ENCODE measurements at places on chromosomes 11 and 22.

DNA sequence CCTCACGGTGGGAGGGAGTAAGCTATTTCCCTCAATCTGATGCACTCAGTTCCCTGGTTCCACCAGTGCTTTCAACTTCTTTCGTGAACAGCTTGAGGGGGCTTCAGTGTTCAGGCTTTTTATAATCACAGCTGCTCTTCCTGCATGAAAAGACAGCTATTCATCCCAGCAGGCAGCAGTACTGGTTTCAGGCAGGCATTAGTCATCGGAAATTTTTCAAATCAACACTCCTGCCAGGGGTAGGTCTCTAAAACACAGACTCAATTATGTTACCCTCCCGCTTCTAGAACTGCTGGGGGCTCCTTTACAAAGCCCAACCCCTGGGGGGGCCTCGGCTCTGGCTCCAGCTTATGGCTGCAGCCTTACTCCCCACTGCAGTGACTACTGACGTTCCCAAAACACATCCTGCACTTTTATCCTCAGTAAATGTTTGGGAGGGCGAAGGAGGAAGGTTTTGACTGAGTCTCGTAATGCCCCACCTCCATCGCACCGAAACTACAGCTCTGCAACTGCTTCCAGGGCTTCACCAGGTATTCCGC is 5.8 kb downstream of the POLDIP3 start:
- DNase-seq = no peak

DNA sequence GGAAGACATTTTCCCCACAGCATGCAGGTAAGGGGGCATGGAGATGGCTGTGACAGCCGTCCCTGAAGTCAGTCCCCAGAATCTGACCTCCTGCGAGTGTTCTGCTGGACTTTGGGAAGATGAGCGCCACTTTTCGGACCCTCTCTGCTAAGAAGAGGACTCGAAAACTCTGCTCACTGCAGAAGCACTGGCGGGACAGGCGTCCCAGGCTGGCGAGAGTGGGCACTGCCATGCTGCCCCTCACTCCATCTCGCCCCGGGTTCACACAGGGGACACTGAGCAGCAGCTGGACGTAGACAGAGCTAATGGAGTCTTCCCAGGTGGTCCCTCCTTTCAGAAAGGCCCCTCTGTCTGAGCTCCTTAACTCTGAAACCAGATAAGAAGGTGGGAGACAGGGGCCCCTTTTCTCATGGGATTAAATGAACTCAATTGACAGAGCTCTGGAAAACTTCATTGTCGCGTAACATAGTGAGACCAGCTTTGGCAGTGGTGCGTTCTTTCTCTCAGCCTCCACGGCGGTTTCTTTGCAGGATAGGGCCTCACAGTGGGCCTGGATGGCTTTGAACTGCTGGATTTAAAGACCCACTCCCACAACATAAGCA is 4.8 kb downstream of the ADAMTS8 start:
- no peak for DNase-seq

GRCh38 chr11:94583866-94584500 is 16.8 kb downstream of the PIWIL4 start:
- no peak for DNase-seq

GRCh38 chr11:33674035-33674814 is 26.4 kb downstream of the C11orf91 start:
- DNase-seq = no peak

DNA sequence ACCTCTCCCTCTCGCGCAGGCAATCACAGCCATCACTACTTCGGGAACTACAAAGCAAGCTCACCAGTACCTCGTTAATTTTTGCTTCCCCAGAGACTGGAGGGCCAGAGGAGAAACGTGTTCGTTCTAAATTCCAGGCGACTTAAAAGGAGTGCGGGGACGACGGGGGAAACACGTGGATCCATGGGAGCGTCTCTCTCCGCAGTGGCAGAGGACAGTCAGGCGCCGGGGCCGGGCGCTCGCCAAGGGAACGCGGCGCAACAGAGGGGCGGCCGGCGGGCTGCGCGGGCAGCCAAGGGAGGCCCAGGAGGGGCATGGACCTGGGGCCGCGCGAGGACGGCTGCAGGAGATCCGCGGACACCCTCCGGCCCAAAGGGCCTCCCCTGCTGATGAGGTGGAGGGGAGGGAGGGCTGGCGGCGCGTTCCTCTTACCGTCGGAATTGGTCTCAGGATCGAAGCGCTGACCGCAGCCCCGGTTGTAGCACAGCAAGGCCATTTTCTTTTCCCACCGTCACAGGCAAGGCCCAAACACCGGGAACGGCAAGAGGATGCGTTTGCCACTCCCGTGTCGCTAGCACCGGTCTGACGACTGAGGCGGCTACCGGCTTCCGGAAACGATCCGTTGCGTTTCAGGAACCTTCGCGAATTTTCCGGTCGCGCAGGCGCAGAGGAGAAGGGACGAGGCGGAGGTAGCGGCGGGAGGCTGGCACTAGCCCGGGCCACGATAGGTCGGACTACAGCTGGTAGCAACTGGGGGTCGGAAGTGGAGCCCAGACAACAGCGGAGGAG is at the start of gene CHORDC1:
CHORDC1 (minus strand) TSS at position 591 of the 789 bp plus-strand sequence; CDS start at position 496, 95 bp downstream.
- DNase-seq = peak; percentile 85

DNA sequence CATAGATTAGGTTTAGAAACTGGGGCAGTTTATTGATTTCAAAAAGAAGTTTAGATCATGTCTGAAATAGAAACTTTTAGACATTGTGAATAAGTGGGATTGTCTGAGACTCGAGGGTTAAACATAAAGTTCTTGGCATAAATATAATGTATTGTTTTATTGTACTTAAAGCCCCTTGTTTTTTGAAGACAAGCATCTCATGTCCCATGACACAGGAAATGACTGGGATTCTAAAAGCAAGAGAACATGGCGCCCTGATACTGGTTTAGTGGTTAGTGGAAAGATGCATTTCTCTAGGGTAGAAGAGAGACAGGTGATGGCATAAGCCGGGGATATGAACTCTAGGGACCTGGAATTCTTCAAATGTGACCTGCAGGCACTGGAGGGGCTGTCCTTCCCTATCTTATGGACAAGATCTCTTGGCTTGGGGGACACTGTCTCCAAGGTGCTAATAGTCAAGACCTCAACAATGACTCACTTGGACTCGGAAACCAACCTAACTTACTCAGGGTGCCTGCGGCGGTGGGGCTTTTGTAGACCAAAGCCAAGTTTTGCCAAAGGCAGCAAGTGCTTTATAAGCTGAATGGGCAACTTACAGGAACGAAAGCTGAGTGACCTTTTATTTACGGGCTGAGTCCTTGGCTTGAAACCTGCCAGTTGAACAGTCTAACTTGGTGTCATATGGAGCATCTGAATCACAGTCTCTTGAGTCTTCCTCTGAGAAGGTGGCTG is 48.2 kb downstream of the UBASH3B start:
- DNase-seq = no peak

GRCh38 chr11:72079819-72080325 is 470 bp downstream of the NUMA1 start:
- DNase-seq = no peak

- no peak for DNase-seq
These were observed 9.3 kb downstream of the TMEM86A start for GRCh38 chr11:18707811-18708340.

DNA sequence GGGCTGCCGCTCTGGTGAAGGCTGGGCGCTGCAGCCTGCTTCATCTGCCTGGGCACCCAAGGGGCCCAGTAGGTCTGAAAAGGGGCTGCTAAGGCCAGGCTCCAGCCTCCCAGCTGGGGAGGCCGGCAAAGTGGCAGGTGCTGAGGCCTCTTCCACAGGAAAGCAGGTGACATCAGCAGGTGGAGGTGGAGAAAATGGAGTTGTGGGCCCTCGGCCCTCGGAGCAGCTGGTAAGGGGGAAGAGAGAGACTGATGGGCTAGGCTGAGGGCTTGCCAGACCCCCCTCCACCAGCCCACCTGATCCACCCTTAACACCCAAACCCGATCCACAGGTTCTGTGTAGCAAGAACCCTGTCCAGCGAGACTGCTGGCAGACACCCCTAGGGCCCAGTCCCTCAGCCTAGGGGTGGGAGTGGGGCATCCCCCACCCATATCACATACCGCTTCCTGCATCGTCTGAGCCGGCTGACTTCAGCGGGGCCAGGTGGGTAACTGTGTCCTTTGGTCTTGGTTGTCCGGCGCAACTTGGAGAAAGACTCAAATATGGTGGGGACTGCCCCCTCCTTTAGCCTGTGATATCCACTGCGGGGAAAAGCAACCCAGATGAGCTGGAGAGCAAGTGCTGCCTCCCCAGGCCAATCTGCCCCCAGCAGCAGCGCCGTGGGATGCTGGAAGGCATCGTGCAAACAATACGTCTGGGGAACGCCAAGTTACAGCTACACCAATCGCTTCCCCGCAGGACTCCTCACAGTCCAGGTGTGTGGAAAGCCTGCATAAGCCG is 1.5 kb downstream of the THAP7 start:
- DNase-seq = no peak

- no peak for DNase-seq
These were observed 309.5 kb downstream of the CADM1 start for GRCh38 chr11:115194802-115195110.

GRCh38 chr11:60918251-60918938 is 4.4 kb downstream of the TMEM109 start:
- no peak for DNase-seq

GRCh38 chr22:36486619-36487384 is 5.4 kb upstream of the TXN2 start:
- no peak for DNase-seq
